ENCODE measurements at places on chromosomes 16 and 17.

- DNase-seq = no peak
Measured at GRCh38 chr16:27406511-27407128, 4.6 kb downstream of the IL21R start.

DNA sequence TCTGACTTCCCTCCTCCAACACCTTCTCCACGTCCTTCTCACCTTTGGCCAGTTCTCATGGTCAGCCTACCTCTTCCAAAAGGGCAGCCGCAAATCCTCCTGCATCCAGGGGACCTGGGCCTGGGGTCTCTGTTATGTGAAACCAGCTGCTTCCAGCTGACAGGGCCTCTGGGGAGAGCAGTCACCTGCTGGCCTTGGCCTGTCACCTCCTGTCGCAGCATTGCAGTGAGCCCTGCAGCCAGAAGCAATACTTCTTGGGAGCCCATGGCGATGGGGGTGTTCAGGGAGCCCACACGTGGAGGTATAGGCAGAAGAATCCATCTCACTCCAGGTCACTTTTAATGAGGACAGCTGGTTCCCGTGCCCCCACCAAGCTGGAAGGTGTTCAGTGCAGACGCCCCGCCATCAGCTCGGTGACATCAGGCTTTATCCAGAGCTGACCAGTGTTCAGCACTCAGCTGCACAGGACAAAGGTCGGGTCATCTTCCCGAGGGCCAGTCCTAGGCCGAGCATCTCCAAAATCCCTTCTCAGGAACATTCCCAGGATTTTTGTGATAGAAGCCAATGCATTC, 1.7 kb upstream of the SLC47A2 start:
- DNase-seq = no peak

- DNase-seq = no peak
Measured at GRCh38 chr16:50763211-50763610, 21.3 kb downstream of the CYLD start.

DNA sequence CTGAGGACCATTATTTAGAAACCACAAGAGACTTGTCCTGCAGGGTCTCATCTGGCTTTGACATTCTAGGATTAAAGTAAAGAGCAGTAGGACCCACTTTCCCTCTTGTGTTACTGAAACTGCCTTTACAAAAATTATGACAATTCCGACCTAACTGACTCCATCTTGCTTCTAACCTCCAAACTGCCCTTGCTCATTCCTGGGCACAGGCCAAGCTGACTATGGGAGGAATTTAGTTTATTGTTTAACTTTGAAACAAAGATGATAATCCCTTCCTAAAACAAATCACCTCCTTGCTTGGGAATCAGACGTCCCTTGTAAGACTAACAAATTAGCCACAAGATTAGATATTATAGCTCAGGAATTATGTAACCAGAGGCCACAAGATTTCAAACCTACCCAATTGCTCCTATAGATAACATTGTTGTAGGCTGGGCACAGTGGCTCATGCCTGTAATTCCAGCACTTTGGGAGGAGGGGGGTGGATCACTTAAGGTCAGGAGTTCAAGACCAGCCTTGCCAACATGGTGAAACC, 87.0 kb upstream of the FBXO47 start:
- no peak for DNase-seq

- no peak for DNase-seq
Measured at GRCh38 chr17:77468897-77469296, 328.1 kb downstream of the SEC14L1 start.

- DNase-seq = peak; percentile 76
Measured at GRCh38 chr16:2874912-2875362, 8.1 kb upstream of the FLYWCH2 start.

- peak; percentile 80 for DNase-seq
Measured at GRCh38 chr16:57485916-57486857, at the start of gene DOK4. TSS of gene DOK4 (minus strand) at chr16:57486493. CDS start at chr16:57479507, 6,986 bp downstream.
